ENCODE measurements at places on chromosomes 11 and 22.

DNA sequence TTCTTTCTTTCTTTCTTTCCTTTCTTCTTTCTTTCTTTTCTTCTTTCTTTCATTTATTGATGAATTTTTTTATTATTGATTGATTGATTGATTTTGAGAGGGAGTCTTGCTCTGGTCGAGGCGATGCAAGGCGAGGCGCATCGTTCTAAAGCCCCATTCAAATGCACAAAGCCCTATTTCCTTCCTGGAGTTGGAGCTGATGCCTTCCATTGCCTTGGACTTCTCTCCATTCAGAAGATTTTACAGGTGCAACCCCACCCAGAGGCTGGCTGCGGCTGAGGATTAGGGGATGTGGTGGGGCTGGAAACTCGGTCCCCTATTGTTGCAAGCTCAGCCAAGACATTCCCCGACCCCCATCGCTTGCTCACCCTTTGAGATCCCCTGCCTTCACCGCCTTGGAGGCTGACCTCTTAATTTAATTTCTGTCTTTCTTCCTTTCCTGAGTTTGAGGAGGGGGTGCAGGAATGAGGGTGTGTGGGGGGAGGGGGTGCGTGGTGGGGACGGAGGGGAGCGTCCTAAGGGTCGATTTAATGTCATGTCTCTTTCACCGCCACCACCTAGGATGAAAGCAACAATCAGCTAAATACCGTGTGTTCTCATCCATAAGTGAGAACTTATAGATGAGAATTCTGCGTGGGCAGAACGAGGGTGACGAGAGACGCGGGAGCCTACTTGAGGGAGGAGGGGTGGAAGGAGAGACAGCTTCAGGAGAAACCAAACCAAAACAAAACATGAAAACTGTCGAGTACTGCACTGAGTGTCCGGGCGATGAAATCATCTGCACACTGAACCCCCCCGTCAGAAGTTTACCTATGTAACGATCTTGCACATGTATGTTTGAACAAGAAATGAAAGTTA is 3913.9 kb upstream of the OR11H1 start:
- no peak for DNase-seq

DNA sequence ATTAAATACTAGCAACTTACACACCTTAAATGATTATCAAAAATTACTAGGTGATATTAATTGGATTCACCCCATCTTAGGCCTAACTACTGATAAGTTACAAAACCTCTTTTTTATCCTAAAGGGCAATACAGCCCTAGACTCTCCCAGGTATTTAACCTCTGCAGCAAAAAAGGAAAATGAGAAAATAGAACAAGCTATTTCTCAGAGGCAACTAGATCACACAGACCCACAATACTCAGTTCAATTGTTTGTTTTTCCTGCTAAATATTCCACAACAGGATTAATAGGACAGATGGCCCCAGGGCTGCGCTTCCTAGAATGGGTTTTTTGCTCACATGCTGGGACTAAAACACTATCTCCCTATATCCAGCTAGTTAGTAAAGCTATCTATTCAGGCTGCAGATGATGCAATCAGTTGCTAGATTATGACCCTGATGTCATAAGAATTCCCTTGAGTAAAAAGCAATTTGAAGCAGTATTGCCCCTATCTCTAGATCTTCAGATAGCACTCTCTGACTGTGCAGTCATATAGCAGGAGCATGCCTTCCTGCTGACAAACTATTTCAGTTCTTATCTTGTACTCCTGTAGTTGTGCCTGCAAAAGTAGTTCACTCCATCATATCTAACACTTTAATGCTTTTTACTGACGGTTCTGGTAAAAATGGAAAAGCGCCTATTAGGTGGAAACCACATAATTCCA is 1595.5 kb upstream of the TENM4 start:
- no peak for DNase-seq

DNA sequence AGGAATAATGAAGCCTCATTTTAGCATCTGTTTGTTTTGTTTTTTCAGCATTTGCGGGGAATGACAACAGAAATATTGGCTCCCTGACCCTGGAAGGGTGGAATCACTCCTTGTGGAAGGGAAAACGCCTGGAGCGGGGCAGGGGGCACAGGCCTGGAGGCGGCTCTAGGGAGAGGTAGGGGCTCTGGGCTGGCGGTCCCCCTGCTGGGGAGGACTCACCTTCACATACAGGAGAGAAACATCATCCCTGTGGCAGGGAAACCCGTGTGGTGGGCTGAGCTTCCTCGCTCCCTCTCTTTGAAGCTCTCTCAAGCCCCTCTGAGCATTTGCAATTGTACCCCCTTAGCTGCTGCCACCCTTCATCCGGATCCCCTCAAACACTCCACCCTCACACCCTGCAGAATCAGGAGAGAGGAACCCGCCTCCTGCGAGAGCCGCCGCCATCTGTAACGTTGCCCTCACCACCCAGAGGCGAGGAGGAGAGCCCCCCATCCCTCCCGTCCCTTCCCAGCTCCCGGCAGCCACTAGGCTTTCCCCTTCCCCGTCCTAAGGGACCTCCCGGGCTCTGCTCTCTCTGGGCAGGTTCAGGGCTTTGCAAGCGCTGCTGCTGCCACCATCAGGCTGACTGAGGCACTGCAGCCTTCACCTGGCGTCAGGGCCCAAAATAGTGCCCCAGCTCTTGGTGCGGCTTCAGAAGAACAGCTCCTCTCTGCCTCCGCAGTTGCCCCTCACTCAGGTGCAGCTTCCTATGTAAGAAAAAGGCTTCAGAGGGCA is 10.4 kb downstream of the KIRREL3 start:
- peak; percentile 94 for DNase-seq

- DNase-seq = no peak
Measured at GRCh38 chr11:114812733-114813132, 134.4 kb downstream of the NXPE2 start.

DNA sequence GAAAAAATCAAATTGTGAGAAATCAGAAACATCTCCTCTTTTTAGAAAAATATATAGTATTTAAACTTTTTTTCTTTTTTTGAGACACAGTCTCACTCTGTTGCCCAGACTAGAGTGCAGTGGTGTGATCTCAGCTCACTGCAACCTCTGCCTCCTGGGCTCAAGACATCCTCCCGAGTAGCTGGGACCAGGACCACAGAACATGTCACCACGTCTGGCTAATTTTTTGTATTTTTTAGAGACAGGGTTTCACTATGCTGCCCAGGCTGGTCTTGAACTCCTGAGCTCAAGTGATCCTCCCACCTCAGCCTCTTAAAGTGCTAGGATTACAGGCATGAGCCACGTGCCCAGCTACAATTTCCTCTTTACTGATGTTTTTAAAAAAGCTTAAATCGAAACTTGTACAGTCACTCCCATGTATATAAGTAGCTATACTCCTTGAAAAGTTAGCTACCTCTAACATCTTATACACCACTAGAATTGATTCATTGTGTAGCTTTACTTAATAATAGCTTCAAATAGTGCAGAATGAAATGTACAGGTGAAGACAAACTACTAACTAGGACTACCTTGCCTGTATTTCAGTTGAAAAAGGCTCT is 10.3 kb downstream of the EIF4G2 start:
- no peak for DNase-seq

DNA sequence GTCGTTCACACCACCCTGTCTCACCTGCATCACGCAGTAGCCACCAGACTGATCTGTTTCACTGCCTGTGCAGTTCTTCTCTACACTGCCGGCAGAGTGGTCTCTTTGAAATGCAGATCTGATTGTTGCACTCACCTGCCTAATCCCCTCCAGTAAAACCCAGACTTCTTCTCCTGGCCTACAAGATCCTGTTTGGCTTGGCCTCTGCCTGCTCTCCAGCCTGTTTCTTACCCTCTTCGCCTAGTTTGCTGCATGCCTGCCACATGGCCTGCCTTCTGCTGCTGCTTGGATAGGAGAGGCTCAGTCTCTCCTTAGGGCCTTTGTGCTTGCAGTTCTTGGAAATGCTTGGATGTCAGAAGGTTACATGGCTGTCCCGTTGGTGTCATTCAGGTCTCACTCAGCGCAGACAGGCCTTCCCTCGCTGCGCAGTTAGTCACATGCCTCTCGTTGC is 42.0 kb downstream of the PACS1 start:
- DNase-seq = peak; percentile 31

Measured in glutamatergic neuron (in vitro differentiated cells).